MCF 10A (cell line): ENCODE measurements at places on chromosomes 16 and 17. TPM values are rescaled to one million over a fixed set of nuclear protein-coding genes. Genes with fewer than 3 reads are reported as not detected.

Gene MYO15B
- total RNA-seq = 10.9 and 16.9 TPM in 2 replicates

Gene ANKRD40CL
- not detected in 2 replicates for total RNA-seq

Gene TSPOAP1
- not detected in 2 replicates for total RNA-seq

Gene HOXB1
- total RNA-seq = not detected in 2 replicates

Gene EFNB3
- 1.3 and 1.4 TPM in 2 replicates for total RNA-seq

Gene CLEC19A
- not detected in 2 replicates for total RNA-seq

Gene PRSS33
- total RNA-seq = not detected in 2 replicates

Gene TBX6
- 0.16 and 0.47 TPM in 2 replicates for total RNA-seq

Gene GAN
- 12.4 and 17.2 TPM in 2 replicates for total RNA-seq

Gene ACSM5
- 0.22 and 0.54 TPM in 2 replicates for total RNA-seq

Gene GRAPL
- not detected in 2 replicates for total RNA-seq

Gene MT4
- not detected in 2 replicates for total RNA-seq

Gene GHDC
- 6.8 and 8.9 TPM in 2 replicates for total RNA-seq

Gene KRT32
- total RNA-seq = not detected in 2 replicates

Gene PRAC1
- not detected in 2 replicates for total RNA-seq

DNA sequence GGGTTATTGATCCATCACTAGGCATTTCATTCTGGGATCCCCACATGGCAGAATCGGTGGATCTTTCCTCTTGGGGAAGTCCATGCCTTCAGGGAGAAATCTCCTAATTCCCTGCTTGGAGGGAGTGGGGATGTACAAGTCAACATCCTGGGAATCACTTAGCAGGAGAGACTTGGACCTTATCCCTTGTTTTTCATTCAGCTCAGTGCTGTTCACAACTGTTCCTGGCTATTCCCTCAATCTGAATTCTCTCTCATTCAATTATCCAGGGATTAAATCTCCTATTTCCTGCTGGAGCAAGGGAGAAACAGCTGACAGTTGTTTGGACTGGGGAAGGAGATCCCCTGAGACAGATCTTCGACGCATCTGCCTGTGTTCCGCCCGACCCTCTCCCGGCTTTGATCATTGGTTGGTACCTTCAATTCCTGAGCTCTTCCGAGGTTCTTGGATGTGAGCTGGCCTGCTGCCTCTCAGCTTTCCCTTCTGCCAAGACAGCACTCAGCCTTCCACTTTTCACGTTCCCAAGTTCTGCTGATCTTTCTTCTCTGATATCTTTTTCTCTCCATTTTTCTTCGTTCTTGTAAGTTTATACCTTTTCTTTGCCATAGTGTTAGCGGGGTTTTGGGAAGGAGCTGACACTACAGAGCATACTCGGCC lies 115.4 kb upstream of the GNAO1 start:
- H3K27ac ChIP-seq = no peak overlapping the region
- no peak overlapping the region for H3K4me3 ChIP-seq
- peaks cover 49% of the 10 kb centered on the region for H3K27me3 ChIP-seq
- H3K4me1 ChIP-seq = no peaks in the 10 kb centered on the region
- no peak for DNase-seq

DNA sequence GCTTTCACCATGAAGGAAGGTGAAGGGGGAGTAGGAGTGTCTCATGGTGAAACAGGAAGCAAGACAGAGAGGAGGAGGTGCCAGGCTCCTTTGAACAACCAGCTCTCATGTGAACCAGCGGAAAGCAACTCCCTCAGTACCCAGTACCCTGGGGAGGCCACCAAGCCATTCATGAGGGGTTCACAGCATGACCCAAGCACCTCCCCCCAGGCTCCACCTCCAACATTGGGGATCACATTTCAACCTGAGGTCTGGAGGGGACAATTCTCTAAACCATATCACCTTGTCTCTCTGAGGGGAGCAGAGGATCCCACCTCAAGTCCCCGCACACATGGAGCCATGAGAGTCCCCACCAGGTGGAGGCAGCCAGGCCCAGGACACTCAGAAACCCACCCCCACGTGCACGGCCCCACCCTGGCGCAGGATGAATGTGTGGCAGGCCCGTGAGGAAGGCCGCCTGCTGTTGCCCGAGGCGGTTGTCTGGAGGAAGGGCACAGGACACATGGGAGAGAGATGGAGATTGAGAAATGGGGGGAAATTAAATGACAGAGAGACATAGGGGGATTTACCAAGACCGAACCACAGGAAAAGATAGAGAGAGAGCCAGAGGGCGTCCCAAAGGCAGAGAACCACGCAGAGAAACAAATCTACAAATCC lies 85.9 kb downstream of the TMEM132E start:
- H3K4me1 ChIP-seq = no peaks in the 10 kb centered on the region
- no peaks in the 10 kb centered on the region for H3K27me3 ChIP-seq
- H3K36me3 ChIP-seq = no peaks in the 10 kb centered on the region
- DNase-seq = no peak

GRCh38 chr16:27230562-27231001 lies 27.3 kb downstream of the KDM8 start:
- H3K4me3 ChIP-seq = no peak overlapping the region
- no peak overlapping the region for H3K27ac ChIP-seq
- no peaks in the 10 kb centered on the region for H3K27me3 ChIP-seq
- H3K36me3 ChIP-seq = peaks cover 38% of the 10 kb centered on the region

DNA sequence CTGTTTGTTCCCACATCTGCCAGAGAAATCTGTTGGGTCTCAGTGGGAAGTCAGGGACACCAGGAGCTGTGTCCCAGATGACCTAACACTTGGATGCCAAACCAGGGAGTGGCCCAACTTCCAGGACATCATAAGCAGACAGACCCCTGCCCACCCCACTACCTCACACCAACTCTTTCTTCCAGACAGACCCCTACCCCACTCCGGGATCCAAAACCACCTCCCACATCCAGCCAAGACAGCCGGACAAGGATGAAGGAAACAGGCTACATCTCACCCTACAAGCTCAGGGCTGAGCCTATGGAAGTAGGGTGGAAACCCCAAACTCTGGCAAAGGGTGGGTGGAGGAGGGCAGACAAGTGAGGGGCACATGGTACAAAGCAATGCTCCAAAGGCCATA lies 3.6 kb downstream of the HDAC5 start:
- no peaks in the 10 kb centered on the region for H3K27me3 ChIP-seq
- H3K36me3 ChIP-seq = peaks cover 19% of the 10 kb centered on the region
- peaks cover 6% of the 10 kb centered on the region for H3K4me1 ChIP-seq
- DNase-seq = no peak
- H3K27ac ChIP-seq = no peak overlapping the region

GRCh38 chr16:16908077-16908476 lies 529.1 kb downstream of the NPIPA7 start:
- no peaks in the 10 kb centered on the region for H3K4me1 ChIP-seq

DNA sequence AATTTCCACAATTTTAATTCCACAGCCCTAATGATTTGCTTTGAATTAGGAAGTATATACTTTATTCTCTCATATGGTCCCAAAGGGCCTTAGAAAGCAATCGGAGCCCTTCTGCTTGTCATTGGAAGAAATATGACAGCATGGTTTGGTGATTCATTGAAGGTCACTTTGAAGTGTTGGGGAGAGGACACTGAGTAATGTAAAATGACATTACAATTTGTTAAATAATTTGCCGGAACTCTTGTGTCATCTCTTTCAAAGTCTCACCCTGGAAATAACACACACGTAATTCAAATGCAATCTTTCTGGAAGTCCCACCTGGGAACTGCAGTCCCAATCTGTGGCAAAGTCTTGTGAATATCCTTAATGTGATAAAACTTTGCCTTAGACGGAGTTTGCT lies 59.8 kb downstream of the BMERB1 start:
- H3K27me3 ChIP-seq = no peaks in the 10 kb centered on the region
- H3K4me3 ChIP-seq = no peak overlapping the region
- H3K27ac ChIP-seq = no peak overlapping the region
- peaks cover 15% of the 10 kb centered on the region for H3K4me1 ChIP-seq
- H3K36me3 ChIP-seq = no peaks in the 10 kb centered on the region

GRCh38 chr17:65430209-65430833 lies 131.1 kb downstream of the AXIN2 start:
- no peak overlapping the region for H3K27ac ChIP-seq
- H3K4me3 ChIP-seq = no peak overlapping the region
- no peaks in the 10 kb centered on the region for H3K27me3 ChIP-seq
- no peaks in the 10 kb centered on the region for H3K4me1 ChIP-seq

DNA sequence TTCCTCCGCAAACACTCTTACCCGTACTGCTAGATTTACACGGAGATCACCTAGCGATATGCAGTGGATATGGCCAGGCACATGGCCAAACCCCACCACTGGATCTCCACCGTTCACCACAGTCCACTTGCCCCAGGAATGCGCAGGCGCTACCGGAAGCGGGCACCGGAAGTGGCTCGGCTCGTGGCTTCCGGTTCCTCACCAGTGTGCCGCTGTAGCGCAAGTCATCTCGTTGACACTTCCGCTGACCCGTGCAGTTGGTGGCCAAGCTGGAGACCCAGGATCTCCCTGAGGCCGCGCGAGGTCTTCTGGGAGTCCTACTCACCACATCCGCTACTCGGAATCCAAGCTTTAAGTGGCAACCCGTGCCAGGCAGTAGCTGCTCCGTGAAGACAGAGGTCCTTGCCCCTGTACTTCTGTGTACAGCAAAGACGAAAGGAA lies 11.5 kb downstream of the ZNF597 start:
- no peak overlapping the region for H3K4me3 ChIP-seq
- peaks cover 23% of the 10 kb centered on the region for H3K27me3 ChIP-seq
- H3K27ac ChIP-seq = no peak overlapping the region
- peaks cover 13% of the 10 kb centered on the region for H3K36me3 ChIP-seq
- no peak for DNase-seq

- peak; percentile 72 for DNase-seq
- H3K36me3 ChIP-seq = peaks cover 12% of the 10 kb centered on the region
- peaks cover 53% of the 10 kb centered on the region for H3K4me1 ChIP-seq
- H3K4me3 ChIP-seq = peak overlapping the region; percentile 60
- peak overlapping the region; percentile 97 for H3K27ac ChIP-seq
Measured at GRCh38 chr17:82536512-82537201, 17.1 kb downstream of the FOXK2 start.

- no peak overlapping the region for H3K27ac ChIP-seq
- no peak for DNase-seq
- no peak overlapping the region for H3K4me3 ChIP-seq
- no peaks in the 10 kb centered on the region for H3K4me1 ChIP-seq
- no peaks in the 10 kb centered on the region for H3K36me3 ChIP-seq
Measured at GRCh38 chr16:56067406-56067805, 123.9 kb upstream of the GNAO1 start.

- peak; percentile 28 for DNase-seq
- peak overlapping the region; percentile 79 for H3K4me3 ChIP-seq
- H3K27me3 ChIP-seq = no peaks in the 10 kb centered on the region
- H3K36me3 ChIP-seq = peaks cover 5% of the 10 kb centered on the region
- H3K4me1 ChIP-seq = peaks cover 9% of the 10 kb centered on the region
Measured at GRCh38 chr17:81832608-81833159, 407 bp downstream of the MCRIP1 start.

DNA sequence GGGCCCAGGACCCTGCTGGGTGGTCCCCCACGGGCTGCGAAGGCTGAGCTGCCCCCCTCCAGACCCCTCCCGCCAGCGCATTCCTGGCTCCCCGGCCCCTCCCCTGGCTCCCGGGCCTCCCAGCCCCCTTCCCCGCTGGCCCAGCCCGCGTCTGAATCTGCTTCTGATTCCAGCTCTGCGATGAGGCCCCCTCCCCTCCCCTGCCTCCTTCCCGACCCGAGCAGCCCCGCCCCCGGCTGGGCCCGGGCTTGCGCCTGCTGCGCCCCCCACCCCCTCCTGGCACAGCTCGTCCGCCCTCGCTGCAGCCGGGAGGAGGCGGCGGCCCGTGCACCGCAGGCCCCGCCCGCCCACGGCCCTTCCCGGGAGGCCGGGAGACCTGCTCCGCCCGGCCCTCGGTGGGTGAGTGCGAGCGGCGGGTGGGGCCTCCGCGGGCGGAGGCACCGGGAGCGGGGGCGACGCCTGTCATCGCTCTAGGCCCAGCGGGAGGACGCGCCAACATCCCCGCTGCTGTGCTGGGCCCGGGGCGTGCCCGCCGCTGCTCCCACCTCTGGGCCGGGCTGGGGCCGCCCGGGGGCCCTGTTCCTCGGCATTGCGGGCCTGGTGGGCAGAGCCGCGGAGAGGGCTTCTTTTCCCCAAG lies at the start of gene NTN3:
Gene NTN3, plus strand, starts transcription at position 282 of the 637 bp plus-strand sequence. CDS start 405 bp downstream, outside the sequence.
- no peak within 1 kb of the TSS for H3K4me3 ChIP-seq
- H3K27me3 ChIP-seq = no peaks in the 10 kb centered on the region
- DNase-seq = no peak
- no peaks in the 10 kb centered on the region for H3K36me3 ChIP-seq

DNA sequence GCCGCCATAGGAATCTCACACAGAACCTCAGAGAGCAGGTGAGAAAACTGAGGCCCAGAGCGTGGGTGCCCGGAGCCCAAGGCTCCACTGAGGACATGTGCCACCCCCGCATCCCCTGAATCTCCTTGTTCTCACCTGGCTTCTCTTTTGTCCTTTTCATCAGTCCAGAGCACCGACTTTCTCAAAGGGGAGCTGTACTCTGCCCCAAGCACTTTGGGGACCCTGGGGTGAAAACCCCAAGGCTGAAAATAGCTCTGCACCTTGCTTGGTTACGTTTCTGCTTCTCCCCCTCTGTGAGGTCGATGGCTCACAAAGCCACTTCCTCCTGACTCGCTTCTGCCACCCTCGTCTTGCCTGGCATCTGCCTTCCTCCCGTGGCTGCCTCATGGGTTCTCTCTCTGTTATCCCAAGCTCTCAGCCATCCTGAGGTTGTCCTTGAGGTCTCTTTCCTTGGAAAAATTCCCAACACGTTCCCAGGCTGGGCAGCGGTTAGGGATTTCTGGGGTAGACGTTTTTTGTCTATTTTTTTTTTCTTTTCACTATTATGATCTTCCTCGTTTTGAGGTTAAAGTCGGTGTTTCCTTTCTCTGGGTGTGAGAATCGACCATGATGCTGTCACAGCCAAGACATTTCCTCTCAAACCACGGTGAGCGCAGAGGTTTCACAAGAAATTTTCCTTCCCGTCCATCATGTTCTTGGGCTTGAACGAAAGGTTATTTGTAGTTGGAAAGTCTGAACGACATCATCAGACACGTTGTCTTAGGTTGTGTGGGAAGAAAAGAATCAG lies 37.2 kb downstream of the IRF8 start:
- no peaks in the 10 kb centered on the region for H3K36me3 ChIP-seq
- no peak overlapping the region for H3K27ac ChIP-seq
- peaks cover 90% of the 10 kb centered on the region for H3K27me3 ChIP-seq
- no peaks in the 10 kb centered on the region for H3K4me1 ChIP-seq
- no peak for DNase-seq
- no peak overlapping the region for H3K4me3 ChIP-seq

DNA sequence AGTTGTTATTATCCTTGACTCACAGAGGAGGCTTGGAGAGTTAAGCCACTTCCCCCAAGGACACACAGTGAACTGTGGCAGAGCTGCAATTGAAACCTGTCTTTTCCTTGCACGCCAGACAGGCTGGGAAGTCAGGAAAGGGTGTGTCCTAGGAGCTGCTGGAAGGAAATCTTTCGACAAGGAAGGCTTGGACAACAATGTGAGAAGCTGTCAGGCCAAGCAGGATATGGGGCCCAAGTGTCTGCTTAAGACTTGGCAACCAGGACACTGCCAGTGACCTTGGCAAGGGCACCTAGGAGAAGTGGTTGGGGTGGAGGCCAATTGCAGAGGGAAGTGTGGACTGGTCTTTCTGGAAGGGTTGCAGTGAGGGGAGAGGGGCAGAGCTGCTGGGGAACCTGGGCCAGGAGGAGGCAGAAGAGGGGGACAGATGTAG lies 2.1 kb upstream of the CAMKK1 start:
- peaks cover 7% of the 10 kb centered on the region for H3K36me3 ChIP-seq
- DNase-seq = peak; percentile 66
- H3K27me3 ChIP-seq = no peaks in the 10 kb centered on the region
- peaks cover 35% of the 10 kb centered on the region for H3K4me1 ChIP-seq

- no peak overlapping the region for H3K4me3 ChIP-seq
- DNase-seq = no peak
- H3K36me3 ChIP-seq = peaks cover 5% of the 10 kb centered on the region
- H3K27me3 ChIP-seq = no peaks in the 10 kb centered on the region
- no peaks in the 10 kb centered on the region for H3K4me1 ChIP-seq
Measured at GRCh38 chr16:17282247-17282646, 188.5 kb downstream of the XYLT1 start.
